ENCODE measurements at places on chromosomes 1 and 21. TPM values are rescaled to one million over a fixed set of nuclear protein-coding genes. Genes with fewer than 3 reads are reported as not detected.

GRCh38 chr21:16195538-16195910 is 465.7 kb downstream of the USP25 start:
- no peaks in the 10 kb centered on the region for H3K36me3 ChIP-seq
- no peak overlapping the region for H3K4me3 ChIP-seq
- no peaks in the 10 kb centered on the region for H3K4me1 ChIP-seq
- no peak overlapping the region for H3K27ac ChIP-seq

DNA sequence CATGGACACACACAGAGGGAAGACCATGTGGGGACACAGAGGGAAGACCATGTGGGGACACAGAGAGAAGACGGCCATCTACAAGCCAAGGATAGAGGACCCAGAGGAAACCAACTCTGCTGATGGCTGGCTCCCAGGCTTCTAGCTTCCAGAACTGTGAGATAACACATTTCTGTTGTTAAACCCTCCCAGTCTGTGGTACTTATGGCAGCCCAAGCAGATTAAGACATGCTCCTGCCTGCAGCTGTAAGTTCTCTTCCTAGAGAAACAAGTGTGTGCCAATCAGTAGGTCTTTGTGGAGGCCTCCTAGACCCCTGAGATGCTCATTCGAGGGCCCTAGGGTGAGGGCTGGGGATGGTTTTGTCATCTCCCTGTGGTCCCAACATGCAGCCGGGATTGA is 2.7 kb downstream of the AGT start:
- peaks cover 15% of the 10 kb centered on the region for H3K4me1 ChIP-seq
- no peak overlapping the region for H3K4me3 ChIP-seq
- no peak overlapping the region for H3K27ac ChIP-seq

Gene TNFRSF18
- total RNA-seq, result not detected

Gene LRP8
- 0.90 TPM for total RNA-seq
